ENCODE measurements at places on chromosomes 2 and 18. TPM values are rescaled to one million over a fixed set of nuclear protein-coding genes. Genes with fewer than 3 reads are reported as not detected.

DNA sequence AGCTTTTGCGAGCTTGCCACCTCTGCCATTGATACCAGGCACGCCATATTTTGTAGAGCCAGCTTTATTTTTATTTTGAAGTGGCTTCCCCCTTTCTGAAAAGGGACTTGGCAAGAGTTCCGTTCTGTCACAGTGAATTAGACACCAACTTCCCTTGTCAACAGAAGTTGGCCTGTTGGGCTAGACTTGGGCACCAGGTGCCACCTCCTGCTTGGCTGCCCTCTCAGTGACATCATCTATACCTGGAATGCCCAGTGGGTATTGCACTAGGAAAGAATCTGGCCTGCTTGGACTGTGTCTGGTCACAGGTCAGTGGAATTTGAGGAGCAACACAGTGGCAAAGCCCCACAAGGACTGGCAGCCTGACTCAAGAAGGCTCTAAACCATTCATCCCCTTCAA lies 101.0 kb downstream of the BCL2L11 start:
- DNase-seq, result no peak

DNA sequence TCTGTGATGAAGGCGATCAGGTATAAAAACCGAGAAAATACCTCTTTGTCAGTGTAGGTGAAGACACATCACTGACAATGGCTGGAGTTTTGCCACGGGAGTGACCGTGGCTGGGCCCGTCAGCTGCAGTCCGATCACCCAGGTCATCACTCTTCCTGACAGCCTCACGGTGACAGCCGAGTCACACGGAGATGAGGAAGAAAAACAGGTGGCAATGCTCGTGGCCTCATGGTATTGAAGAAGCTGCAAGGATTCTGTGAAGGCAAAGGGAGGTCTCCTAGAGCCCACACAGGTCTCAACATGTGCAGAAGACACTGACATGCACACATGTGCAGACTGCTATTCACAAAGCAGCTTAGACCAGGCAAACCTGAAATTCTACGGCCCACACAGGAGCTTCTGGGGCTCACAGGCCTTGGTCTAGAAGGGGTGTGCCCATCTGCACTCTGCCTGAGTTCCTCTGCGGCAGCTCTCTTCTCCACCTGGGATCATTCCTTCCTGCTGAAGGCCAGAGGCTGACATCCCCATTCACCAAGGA lies 7.4 kb downstream of the COPS9 start:
- peak; percentile 63 for DNase-seq

DNA sequence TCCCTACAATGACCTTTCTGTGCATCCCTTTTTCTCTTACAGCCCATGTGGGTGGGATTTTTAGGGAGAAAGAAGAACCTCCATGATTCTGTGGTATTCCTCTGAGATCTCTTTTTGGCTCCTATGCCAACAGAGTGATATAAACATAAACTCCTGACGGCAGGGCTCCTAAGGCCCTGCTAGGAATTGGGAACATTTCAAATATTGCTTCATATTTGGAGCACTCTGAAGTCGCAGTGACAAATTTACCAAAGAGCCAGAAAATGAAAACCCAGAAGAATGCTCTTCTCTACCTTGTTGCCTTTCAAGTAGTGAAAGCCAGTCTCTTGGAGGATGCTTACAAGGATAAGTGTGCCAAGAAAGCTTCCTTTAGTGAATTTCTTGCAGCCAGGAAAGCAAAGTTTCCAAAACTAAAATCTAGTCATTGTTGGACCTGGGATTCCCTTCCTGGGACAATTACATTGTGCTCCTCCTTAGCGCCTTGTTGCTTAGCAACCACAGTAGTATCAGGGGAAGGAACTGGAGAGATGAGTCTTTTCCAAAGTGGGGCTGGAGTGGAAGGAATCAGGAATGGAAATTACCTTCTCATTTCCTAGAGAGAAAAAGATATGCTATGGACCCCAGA lies 7.3 kb upstream of the SETBP1 start:
- DNase-seq, result peak; percentile 66

DNA sequence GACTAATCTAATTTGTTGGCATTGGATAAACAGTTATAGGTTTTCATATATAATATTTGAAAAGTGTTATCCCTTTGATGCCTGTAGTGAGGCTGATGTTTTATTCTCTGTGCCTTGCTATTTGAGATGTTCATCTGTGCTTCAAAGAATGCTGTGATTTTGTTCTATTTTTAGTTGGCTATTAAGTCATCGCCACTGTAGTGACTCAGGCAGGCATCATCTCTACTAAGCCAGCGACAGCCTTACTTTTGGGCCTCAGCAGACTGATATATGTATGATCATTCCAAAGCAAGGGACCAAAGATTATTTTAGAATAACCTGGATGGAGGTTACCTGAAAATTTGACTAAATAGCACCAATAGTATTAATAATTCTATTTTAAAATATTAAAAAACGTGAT lies 1674.5 kb upstream of the NXPH2 start:
- peak; percentile 32 for DNase-seq

DNA sequence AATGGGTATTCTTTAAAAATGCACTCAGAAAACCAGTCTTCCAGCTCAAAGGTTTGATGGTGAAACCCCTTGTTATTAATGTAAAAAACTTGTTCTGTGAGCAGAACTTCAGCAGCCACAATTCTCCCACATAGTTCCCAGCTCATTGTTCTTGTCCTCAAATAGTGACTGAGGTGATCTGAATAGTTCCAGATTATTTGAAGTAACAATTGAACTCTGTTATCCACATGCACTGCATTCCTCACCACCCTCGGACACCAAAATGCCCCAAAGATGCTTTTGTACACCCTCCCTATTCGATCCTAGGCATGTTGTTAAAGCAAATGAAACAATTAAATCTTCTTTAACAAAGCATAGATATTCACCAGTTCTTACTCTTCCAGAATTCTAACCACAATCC lies 2186.8 kb upstream of the CELF4 start:
- no peak for DNase-seq

DNA sequence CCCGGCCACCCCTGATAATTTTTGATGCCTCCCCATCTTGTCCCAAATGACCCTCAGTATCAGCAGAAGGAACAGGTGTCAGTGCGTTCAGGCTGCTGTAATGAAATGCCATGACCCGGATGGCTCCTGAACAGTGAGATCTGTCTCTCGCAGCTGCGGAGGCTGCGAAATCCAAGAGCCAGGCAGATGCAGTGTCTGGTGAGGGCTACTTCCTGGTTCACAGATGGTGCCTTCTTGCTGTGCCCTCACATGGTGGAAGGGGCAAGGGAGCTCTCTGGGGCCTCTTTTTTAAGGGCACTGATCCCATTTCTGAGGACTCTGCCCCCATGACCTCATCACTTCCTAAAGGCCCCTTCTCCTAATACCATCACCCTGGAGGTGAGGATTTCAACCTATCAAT lies 152.2 kb downstream of the TWIST2 start:
- no peak for DNase-seq

DNA sequence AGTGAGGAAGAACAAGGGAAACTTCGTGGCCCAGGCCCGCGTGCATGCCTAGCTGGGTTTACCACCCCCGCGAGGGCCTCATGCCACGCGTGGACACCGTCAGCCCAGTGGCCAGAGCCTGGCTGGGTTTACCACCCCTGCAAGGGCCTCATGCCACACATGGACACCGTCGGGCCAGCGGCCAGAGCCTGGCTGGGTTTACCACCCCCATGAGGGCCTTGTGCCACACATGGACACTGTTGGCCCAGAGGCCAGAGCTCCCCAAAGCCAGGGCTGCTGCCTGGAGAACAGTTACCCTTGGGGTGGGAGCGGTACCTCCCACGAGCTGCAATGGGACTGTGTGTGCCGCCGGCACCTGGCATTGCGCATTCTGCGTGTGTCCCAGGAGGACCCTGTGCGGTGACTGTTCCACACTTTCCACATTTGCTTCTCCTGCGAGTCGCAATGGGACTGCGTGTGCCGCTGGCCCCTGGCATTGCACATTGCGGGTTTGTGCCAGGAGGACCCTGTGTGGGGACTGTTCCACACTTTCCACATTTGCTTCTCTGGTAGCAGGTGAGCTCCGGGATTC lies 105.6 kb upstream of the CTDP1 start:
- DNase-seq, result no peak

GRCh38 chr2:37809525-37809924 lies 115.6 kb upstream of the RMDN2 start:
- peak; percentile 61 for DNase-seq

DNA sequence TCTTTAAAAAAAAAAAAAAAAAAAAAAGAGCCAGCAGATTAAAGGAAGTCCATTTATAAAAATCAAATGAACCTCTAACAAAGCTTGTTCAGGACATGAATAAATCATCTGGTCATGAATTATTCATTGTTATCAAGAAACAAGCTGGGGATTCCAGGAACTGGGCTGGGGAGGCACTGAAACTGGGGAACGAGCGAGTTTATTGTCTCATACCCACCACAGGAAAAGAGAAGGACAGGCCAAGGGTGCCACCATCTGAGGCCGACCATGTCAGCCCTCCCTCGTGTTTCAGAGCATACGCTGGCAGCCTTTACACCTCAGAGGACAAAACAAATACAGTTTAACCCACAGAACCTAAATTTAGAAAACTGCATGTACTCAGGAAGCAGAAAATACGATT lies 164.2 kb downstream of the VWC2L start:
- no peak for DNase-seq

DNA sequence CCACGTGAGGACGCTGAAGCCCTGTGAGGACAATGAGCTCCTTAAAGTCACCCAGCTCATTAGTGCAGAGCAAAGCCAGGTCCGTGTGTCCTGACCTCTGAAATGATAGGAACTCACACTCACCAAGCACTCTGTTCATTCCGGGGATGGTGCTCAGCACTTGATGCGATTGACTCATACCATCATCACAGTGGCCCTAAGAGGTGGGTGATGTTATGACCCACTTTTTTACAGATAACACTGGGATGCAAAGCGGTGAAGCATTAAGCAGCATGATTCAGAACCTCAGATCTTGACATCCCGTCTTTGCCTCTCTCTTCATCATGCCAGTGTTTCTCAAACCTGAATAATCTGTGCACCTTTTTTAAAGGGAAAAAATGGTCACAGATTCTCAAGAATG lies 234.8 kb downstream of the ALPK2 start:
- no peak for DNase-seq

DNA sequence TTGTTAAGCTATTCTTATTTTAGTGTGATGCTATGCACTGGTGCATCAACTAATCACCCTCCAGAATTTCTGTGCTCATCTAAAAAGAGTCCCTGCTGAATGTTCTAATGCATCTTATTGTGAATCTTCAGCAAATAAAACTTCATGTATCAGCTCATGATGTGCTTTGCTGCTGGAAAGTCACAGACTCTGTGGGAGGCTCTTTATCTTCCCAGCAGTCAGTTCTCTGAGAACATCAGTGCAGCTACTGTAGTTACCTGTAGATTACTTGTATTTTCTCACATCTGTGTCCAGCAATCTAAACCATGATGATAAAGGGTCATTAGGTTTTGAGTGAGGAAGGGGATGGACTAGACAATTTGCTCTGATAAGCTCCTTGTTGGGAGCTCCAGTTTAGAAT lies 141.6 kb upstream of the SP3 start:
- no peak for DNase-seq

DNA sequence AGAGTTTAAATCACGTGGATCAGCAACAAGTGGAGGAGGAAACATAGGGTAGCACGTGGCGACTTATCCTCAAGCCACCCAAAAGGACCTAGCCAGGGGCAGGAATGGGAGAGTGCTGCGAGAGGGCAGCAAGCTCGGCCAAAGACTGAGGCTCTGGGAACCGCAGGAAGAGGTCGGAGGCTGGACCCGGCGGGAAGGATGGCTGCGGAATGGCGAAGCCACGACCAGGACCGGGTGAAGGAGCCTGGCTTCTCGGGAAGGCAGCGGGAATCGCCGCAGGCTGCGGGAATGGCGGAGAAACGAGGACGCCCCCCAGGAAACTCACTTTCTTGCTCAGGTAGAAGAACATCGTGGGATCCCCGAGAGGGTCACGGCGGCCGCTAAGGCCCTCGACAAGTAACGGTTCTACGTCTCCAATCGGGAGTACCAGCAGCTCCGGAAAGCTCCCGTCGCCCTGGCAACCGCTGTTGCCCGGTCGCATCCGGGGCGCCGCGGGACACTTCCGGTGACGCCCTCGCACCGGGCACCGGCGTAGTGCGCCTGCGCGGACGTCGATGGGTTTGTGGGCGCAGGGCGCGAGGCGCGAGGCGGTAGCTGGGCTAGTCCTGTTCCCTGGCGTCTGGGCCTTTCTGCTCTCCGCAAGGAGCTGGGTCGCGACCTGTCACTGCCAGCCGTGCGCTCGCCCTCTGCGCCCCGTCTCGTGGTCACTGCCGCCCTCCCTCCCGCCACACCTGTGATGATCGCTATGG lies at the start of gene WDR35:
WDR35 (minus strand) TSS at position 439 of the 749 bp plus-strand sequence; CDS start at position 349, 90 bp downstream.
- peak; percentile 95 for DNase-seq

DNA sequence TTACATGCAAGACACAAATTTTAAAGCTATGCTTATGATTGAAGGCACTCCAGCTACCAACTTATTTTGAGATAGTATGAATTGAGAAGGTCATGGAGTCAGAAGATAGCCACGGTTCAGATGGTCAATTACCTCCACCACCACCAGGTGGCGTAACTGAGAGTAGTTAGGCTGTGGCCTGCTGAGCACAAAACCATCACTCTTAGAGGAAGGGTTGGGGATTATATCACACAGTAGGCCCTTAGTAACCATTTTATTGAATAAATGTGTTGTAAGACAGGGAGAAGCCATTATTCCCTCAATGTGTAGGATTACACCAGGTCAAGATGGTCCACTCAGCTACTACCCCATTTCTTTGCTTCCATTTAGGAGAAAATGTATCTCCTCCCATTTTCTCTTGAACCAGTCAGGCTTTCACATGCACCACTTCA lies 18.8 kb downstream of the KLHL41 start:
- DNase-seq, result peak; percentile 78

DNA sequence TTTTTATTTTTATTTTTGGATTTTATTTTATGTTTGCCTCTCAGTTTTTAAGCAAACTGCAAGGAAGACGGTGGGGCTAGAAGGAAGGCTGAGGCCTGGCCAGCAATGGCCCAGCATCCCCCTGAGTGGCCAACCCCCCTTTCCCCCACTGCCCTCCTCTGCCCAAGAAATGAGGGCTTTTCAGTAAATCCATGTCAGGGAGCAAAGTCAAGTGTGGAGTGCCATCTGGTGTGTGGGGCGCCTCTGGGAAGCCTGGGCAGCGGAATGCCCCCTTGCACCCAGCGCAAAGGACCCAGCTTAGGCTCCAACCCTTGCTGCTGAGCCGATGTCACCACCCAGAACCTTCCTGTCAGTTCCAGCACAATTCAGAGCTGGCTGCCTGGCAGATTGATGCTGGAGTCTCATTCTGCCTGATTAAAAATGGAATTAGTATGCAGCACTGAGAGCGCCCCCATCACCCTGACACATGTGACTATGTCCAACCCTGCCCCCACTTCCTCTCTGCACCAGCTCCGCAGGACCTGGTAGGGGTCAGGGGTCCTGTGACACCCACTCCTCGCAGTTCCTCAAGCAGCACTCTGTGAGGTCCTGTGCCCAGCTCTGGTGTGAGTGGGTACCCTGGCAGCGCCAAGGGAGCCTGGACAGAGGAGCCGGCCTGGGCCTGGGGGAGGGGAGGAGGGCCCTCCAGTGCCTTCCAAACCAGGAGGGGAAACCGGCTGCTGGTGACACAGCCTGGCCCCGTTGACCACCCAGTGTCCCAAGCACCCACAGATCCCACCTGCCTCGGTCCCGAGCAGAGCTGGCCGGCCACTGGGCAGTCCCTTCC lies 9.2 kb upstream of the ALPP start:
- DNase-seq, result no peak

GRCh38 chr2:141515931-141516330 lies 614.9 kb downstream of the LRP1B start:
- DNase-seq, result no peak

VIT gene
- 23.1 TPM for total RNA-seq

STAT4 gene
- total RNA-seq, result 4.8 TPM

E2F6 gene
- total RNA-seq, result 25.8 TPM

REG1B gene
- not detected for total RNA-seq

TACR1 gene
- total RNA-seq, result 0.41 TPM

KCMF1 gene
- total RNA-seq, result 34.5 TPM

UGT1A5 gene
- total RNA-seq, result 0.51 TPM

NXPH2 gene
- 15.7 TPM for total RNA-seq

Data from tongue (tissue), 3 donors.